Activated naive CD4-positive, alpha-beta T cell treated with anti-CD3 and anti-CD28 coated beads, Interleukin-2, amount 50 U/mL, for 16 hours (primary cell): ENCODE measurements at places on chromosomes 1 and 21.

DNA sequence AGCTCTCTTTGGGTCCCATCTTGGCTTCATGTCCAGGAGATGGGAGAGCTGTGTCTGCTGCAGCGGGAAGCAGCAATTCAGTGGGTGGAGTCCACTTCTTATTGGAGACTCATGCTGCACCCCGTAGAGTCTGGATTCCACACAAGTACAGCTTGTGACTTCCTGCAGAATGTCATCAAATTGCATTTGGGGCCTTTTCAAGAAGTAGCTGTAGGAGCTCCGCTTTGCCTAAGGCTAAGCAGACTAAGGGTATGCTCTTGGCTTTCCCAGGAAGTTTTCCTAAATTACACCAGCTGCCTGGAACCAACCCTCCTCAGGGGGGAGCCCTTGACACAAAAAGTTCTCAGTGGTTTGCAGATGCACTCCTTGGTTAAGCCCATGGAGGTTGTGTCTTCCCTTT lies 5.7 kb upstream of the MOB3C start:
- DNase-seq, result no peak

GRCh38 chr1:20731057-20731991 lies 1.2 kb downstream of the SH2D5 start:
- no peak for DNase-seq

DNA sequence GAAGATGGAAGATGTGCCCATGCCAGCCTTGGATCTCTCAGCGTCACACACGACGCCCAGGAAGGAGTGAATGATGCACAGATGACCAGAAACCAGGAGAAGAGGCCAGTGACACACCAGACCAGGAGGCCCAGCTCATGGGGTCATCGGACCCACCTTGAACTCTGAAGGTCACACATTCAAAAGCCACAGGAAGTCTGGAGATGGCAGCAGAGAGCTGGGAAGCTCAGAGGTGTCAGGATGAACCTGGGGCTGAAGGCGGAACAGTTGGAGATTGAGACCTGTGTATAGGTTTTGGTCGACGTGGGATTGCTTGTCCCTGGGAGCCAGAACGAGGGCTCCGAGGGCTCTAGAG lies 43.6 kb downstream of the SLC19A1 start:
- no peak for DNase-seq

DNA sequence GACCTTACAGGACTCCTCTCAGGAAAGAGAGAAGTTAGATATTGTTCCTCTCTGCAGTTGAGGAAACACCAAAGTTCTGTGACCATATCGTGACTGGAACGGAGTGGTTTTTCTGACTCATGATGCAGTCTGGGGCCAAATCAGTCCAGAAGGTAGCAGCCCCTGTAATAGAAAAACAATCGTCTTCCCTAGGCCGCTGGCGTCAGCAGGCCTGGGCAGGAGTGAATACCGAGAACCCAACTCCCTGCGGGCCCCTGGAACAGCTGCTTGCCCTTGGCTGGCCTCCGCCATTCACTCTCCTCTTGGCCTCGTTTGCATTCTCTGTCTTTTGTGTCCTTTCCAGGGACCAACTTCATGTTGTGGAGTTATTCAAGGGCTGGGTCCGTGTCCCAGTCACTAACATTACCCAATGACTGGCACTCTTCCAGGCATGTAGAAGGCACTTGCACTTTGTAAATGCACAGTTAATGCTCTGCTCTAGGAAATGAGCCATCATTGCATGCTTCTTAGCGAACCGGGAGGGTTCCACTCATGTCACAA lies 10.9 kb upstream of the CD101 start:
- no peak for DNase-seq

GRCh38 chr1:241459186-241459802 lies 60.3 kb downstream of the FH start:
- DNase-seq, result no peak

- DNase-seq, result no peak
Observed at GRCh38 chr21:37266515-37267221, 466 bp downstream of the VPS26C start.
